Endodermal cell (in vitro differentiated cells): ENCODE measurements at places on chromosomes 4 and X.
A peak's percentile ranks its signal among the peaks of the same experiment; 100 is the strongest.

GRCh38 chr4:142380052-142380602 is 466.0 kb downstream of the INPP4B start:
- DNase-seq: no peak

DNA sequence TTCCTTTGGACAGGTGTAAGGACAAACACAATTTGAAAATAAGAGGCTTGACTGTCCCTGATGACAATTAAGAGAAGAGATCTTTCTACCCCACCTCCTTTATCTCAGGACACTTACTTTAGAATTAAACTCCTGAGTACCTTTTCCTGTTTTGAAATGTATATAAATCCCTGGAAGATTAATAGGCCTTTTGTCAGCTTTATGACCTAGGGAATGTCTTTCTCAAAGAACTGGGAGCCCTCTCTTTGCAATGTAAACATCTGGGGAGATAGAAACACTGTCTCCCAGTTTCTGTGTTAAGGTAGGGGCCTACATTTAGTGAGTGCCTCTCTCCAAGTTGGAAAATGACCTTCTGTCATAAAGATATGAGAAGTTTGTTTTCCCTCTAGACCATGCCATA is 31.7 kb downstream of the AGA start:
- no peak for DNase-seq

- no peak for DNase-seq
These were observed 317.2 kb downstream of the CAMK2D start for GRCh38 chr4:113444386-113444785.

DNA sequence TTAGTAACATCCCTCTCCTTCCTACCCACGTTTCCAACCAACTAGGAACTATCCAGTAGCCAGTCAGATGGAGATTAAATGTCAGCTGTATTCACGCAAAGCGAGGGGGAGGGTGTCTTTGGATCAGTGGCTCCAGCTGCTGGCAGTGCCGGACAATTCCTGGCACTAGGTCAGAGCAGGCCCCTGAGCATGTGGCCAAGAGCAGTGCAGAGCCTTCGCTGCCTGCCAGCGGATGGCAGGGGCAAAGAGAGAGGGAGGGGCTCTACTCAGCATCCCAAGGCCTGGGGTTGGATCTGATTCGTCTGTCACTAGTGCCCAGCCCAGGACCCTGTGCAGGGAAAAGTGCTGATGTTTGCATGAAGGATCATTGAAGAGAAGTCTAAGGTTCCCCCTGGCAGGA is 28.7 kb upstream of the JAKMIP1 start:
- peak; percentile 38 for DNase-seq

DNA sequence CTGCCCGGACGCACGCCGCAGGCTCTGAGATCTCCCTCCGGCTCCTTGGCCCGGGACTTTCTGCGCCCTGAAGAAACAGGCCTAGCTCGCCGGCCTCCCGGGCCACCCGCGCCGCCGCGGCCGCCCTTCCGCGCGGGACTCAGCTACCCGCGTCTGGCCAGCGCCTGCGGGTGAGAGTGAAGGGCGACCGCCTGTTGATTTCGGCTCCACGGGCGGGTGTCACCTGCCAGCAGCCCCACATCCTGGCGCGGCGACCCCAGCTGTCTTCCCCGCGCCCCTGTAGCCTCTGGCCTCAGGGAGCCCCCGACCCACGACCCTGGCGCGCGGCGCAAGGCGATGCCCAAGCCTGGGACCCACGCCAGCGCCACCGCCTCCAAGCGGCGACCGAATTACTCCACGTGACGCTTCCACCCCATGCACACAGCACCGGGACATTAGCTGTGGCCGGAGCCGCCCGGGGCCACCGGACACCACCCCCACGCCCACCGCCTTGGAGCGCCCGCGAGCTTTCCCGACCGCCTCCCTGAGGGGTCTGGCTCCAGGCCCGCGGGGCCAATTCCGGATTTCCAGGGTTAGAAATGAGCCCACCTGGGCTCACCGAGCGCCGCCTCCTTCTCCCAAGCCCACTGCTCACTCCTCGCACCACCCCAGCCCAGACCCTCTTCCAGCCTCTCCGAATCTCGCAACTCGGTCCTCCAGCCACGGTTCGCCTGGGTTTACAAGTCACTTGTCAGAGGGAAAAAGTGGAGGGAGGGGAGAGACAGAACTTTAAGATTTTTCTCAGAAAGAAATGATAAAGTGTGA is 10.2 kb downstream of the ARX start:
- peak; percentile 68 for DNase-seq

- DNase-seq: no peak
These were observed 167.3 kb downstream of the SLIT2 start for GRCh38 chr4:20418861-20419451.

GRCh38 chr4:113955411-113955810 is 24.0 kb downstream of the ARSJ start:
- no peak for DNase-seq

DNA sequence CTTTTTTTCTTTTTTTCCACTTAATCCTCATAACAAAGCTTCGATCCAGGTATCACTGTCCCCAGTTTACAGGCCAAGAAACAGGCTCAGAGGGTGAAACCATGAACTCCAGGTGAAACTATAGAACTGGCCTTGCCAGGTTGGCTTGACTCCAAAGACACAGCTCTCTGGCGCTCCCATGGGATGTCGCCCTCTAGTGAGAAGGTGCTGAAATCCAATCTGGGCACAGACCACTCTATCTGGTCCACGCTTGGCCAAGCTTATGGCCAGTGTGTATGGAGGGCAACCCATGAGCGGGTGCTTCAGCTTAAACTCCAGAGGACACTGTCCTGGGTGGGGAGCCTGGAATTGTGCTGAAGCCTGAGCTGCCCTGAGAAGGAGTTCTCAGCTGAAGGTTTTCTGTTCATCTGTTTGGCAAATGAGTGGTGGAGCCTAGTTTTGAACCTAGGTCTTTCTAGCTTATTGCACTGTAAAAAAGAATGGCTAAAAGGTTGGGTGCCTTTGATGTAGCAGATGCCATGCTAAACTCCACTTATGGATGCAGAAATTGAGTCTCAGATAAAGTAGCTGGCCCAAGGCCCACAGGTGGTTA is 70.5 kb downstream of the SEL1L3 start:
- peak; percentile 87 for DNase-seq

- DNase-seq: no peak
These were observed 146.2 kb upstream of the BCOR start for GRCh38 chrX:40243755-40244515.

DNA sequence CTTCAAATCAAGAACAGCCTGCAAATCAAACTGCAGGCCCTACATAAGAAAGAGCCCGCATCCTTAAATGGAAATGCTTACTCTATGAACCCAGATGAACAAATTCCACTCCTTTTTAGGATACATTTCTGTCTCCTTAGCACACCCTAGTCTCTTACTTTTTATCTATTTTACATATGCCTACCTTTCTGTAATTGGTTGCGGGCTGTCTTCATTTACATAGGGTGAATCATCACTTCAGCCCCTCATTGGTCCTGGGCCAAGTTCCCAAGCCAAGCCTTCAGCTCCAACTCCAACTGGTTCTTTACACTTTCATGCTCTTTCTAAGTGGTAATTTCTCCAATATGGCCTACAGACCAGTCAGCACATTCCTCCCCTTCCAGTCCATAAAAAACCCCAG is 219.3 kb downstream of the TRAM1L1 start:
- no peak for DNase-seq

DNA sequence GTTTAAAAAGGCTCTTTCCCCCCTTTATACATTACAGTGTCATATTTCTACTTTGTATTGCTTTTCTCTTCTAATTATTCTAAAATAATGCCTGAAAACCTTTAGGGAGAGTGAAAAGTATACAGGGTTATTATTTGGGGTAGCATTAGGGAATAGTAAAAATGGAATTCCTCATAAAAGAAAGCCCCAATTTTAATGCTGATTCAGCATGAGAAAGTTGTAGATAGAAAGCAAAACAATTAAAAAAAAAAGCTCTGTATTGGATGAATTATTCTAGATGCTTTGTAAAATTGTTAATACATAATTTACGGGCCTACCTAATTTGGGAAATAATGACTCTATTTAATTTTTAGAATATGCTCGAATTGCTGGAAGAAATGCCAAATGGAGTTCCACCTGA is 92.4 kb downstream of the RS1 start:
- DNase-seq: no peak

DNA sequence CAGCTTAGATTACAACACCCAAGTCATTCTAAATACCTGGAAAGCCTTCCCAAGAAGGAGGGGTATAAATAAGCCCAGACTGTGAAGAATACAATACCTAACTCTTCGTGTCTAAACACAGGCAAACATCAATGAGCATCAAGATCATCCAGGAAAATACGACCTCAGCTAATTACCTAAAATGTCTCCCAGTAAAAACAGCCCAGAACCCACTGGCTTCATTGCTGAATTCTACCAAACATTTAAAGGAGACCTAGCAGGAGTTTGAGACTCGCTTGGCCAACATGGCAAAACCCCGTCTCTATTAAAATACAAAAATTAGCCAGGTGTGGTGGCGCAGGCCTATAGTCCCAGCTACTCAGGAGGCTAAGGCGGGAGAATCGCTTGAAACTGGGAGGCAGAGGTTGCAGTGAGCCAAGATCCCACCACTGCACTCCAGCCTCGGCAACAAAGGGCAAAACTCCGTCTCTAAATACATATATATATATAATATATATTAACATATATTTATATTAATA is 19.1 kb upstream of the HSFX4 start:
- no peak for DNase-seq

- no peak for DNase-seq
These were observed 395.2 kb downstream of the SPOCK3 start for GRCh38 chr4:166838975-166839614.

DNA sequence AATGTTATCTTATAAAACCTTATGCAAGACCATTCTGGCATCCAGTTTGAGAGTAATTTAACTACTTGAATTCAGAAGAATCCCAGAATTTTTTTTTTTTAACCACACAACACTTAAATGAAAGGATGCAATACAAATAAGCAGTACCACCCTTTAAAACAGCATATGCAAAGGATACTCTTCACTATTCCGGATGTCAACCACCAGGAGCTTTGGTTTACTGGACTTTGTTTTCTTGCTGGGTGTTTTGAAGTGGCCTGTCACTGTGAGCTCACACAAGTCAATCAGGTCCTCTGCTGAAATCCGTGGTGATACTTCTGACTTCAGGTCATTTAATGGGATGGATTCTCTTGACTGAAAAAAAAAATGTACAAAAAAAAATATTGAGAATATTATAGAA is 200.0 kb downstream of the TBCK start:
- DNase-seq: no peak

GRCh38 chrX:72304877-72305276 is 837 bp downstream of the CITED1 start:
- peak; percentile 57 for DNase-seq

- DNase-seq: no peak
These were observed 1012.1 kb downstream of the FAM133A start for GRCh38 chrX:94686071-94686470.

GRCh38 chr4:155904331-155904730 is 835 bp downstream of the TDO2 start:
- DNase-seq: no peak

DNA sequence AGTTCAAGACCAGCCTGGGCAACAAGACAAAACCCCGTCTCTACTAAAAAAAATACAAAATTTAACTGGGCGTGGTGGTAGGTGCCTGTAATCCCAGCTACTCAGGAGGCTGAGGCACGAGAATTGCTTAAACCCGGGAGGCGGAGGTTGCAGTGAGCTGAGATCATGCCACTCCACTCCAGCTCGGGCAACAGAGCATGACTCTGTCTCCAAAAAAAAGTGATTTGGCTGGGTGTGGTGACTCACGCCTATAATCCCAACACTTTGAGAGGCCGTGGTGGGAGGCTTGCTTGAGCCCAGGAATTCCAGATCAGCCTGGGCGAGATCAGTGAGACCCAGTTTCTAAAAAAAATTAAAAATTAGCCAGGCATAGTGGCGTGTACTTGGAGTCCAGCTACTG is 4.1 kb downstream of the OPHN1 start:
- DNase-seq: no peak

DNA sequence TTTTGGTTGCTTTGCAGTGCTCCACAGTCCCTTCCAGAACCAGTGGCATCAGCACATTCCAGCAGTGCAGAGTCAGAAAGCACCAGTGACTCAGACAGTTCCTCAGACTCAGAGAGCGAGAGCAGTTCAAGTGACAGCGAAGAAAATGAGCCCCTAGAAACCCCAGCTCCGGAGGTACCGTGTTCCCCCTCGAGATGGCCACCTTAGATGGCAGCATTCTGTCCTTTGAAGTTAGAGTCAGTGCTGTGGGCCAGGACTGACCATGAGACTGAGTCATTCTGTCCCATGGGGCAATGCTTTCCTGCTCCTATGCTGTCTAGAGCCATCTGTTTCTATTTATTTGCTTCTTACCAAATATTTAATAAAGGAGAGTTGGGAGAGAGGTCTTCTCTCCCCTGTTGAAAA is 112.3 kb downstream of the KLHL8 start:
- no peak for DNase-seq

GRCh38 chrX:26845056-26845455 is 618.1 kb downstream of the PPP4R3C start:
- DNase-seq: no peak

- DNase-seq: no peak
These were observed 290.7 kb upstream of the PPARGC1A start for GRCh38 chr4:24180586-24180985.

GRCh38 chrX:135436966-135437866 is 15.5 kb downstream of the SMIM10L2A start:
- no peak for DNase-seq

GRCh38 chrX:31287861-31288260 is 216.0 kb upstream of the FTHL17 start:
- DNase-seq: no peak

- no peak for DNase-seq
These were observed 21.6 kb downstream of the GPRASP1 start for GRCh38 chrX:102672856-102673255.

DNA sequence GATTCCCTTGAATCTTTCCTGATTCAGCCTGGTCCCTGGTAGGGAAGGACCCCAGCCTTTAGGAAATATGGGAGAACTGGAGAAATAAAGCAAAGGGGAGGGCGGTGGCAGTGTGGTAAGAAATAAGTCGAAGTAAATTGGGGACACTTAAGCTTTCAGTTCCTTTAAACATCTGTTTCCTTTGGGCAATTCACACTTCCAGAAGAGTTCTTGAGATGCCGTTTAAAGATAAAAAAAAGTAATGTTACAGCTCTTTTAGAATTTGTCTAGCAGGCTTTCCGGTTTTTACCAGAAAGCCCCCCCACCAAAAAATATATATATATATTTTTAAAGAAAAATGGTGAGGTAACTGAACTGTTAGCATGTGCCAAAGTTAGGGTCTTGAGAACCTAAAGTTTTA is 46.6 kb downstream of the TSPAN7 start:
- no peak for DNase-seq

DNA sequence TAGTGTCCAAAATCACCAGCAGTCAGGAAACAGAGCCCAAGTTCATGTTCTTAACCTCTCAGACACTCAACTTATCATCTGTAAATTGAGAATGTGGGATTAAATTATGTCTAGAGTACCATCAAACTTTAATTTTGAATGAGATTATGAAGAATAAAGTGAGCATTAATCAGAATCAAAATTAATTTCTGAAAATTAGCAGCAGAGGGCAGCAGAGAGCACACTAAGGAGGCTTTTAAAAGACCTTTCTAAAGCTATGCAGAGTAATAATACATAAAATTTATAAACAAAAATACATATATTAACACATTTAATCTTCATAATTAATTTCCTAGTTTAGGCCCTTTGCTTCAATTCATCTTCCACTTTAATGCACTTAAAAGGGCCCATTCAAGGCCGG is 7.1 kb downstream of the TASL start:
- no peak for DNase-seq
